ENCODE measurements at places on chromosomes 12 and 14. TPM values are rescaled to one million over a fixed set of nuclear protein-coding genes. Genes with fewer than 3 reads are reported as not detected.

Gene CDKN1B
- total RNA-seq: 35.8 TPM

Gene TCL1B
- not detected for total RNA-seq

Gene IL31
- total RNA-seq: not detected

Gene RPL10L
- not detected for total RNA-seq

Gene JAG2
- total RNA-seq: 21.7 TPM

Gene ARHGDIB
- 3.6 TPM for total RNA-seq
